Bronchial epithelial cell (primary cell): ENCODE measurements at places on chromosomes 16 and 17. TPM values are rescaled to one million over a fixed set of nuclear protein-coding genes. Genes with fewer than 3 reads are reported as not detected.

Gene SEPTIN1
- total RNA-seq: under 0.01 TPM in 1 of 2 replicates, not detected in the other

Gene RASD1
- 0.26 and 0.38 TPM in 2 replicates for total RNA-seq

Gene TMC5
- 0.26 and 3.5 TPM in 2 replicates for total RNA-seq

Gene BORCS6
- 6.5 and 6.8 TPM in 2 replicates for total RNA-seq

Gene CES4A
- 1.1 and 1.5 TPM in 2 replicates for total RNA-seq
